ENCODE measurements at places on chromosomes 2 and 18. TPM values are rescaled to one million over a fixed set of nuclear protein-coding genes. Genes with fewer than 3 reads are reported as not detected.

IL1RL2 gene
- total RNA-seq = not detected

UGT1A8 gene
- total RNA-seq = 0.10 TPM

USP40 gene
- 28.2 TPM for total RNA-seq

ABHD1 gene
- 0.03 TPM for total RNA-seq

CCDC141 gene
- 5.0 TPM for total RNA-seq

ABCG8 gene
- 4.7 TPM for total RNA-seq

BCL11A gene
- 11.6 TPM for total RNA-seq

THADA gene
- total RNA-seq = 19.8 TPM

DUSP11 gene
- total RNA-seq = 37.2 TPM

SGO2 gene
- total RNA-seq = 5.6 TPM

HOXD9 gene
- total RNA-seq = 2.9 TPM

ONECUT2 gene
- total RNA-seq = 1.7 TPM

HOXD11 gene
- 5.7 TPM for total RNA-seq

PRKAG3 gene
- not detected for total RNA-seq

EN1 gene
- 0.43 TPM for total RNA-seq

OR6B2 gene
- total RNA-seq = not detected

CNOT11 gene
- 55.8 TPM for total RNA-seq

ECEL1 gene
- 1.0 TPM for total RNA-seq

TTC39C gene
- total RNA-seq = 36.7 TPM

SPATA3 gene
- not detected for total RNA-seq

SOWAHC gene
- total RNA-seq = 26.2 TPM

STPG4 gene
- 0.72 TPM for total RNA-seq

GCG gene
- total RNA-seq = 21.1 TPM

AGFG1 gene
- 86.4 TPM for total RNA-seq

GAREM1 gene
- 8.1 TPM for total RNA-seq

CXCR4 gene
- 6.4 TPM for total RNA-seq

UGT1A3 gene
- total RNA-seq = not detected

ASXL2 gene
- 13.3 TPM for total RNA-seq

CDCA7 gene
- total RNA-seq = 8.7 TPM

PARD6G gene
- 11.8 TPM for total RNA-seq

CNRIP1 gene
- 5.8 TPM for total RNA-seq

SERPINB7 gene
- total RNA-seq = 0.36 TPM

GAREM2 gene
- 4.7 TPM for total RNA-seq

POTEF gene
- 32.6 TPM for total RNA-seq

IL1R1 gene
- total RNA-seq = 72.8 TPM

PARD3B gene
- total RNA-seq = 21.1 TPM

DPY30 gene
- total RNA-seq = 108 TPM

All from hepatocyte (in vitro differentiated cells).